Dermis microvascular lymphatic vessel endothelial cell (primary cell): ENCODE measurements at places on chromosomes 11 and 22. TPM values are rescaled to one million over a fixed set of nuclear protein-coding genes. Genes with fewer than 3 reads are reported as not detected.

C22orf42 gene
- total RNA-seq = not detected in 2 replicates

FREY1 gene
- total RNA-seq = 0.51 and 0.64 TPM in 2 replicates

TMEM25 gene
- total RNA-seq = 14.0 and 15.8 TPM in 2 replicates

SEPTIN5 gene
- 23.4 and 42.1 TPM in 2 replicates for total RNA-seq

SLC5A4 gene
- total RNA-seq = 3.0 and 4.6 TPM in 2 replicates

PDGFB gene
- total RNA-seq = 22.6 and 47.0 TPM in 2 replicates

SSTR3 gene
- not detected in 2 replicates for total RNA-seq

TMEM86A gene
- 1.9 and 6.8 TPM in 2 replicates for total RNA-seq

EFCAB6 gene
- total RNA-seq = 0.13 and 0.38 TPM in 2 replicates

OR52I1 gene
- total RNA-seq = not detected in 2 replicates

DCDC1 gene
- under 0.01 TPM in 2 replicates for total RNA-seq

GRAP2 gene
- not detected in 2 replicates for total RNA-seq

FAM227A gene
- total RNA-seq = 0.26 and 0.38 TPM in 2 replicates

FAU gene
- 211 and 383 TPM in 2 replicates for total RNA-seq

LMO2 gene
- 47.6 and 50.8 TPM in 2 replicates for total RNA-seq

OR51E2 gene
- not detected in 2 replicates for total RNA-seq

SLC37A2 gene
- total RNA-seq = 0.90 and 1.1 TPM in 2 replicates

RTN4RL2 gene
- total RNA-seq = 0.13 TPM in 1 of 2 replicates, not detected in the other

MRGPRF gene
- total RNA-seq = 0.13 TPM in 2 replicates

PEX26 gene
- 13.6 and 20.2 TPM in 2 replicates for total RNA-seq

TRIM51 gene
- not detected in 2 replicates for total RNA-seq

ROM1 gene
- 2.9 and 3.3 TPM in 2 replicates for total RNA-seq

STK33 gene
- 0.25 and 0.64 TPM in 2 replicates for total RNA-seq

HEPHL1 gene
- total RNA-seq = not detected in 2 replicates

MMP3 gene
- total RNA-seq = not detected in 2 replicates

LUZP2 gene
- not detected in 2 replicates for total RNA-seq

CHST1 gene
- 5.4 TPM in 2 replicates for total RNA-seq

HPX gene
- total RNA-seq = 0.13 and 0.25 TPM in 2 replicates

OR51B5 gene
- total RNA-seq = not detected in 2 replicates

UBASH3B gene
- 1.6 and 3.2 TPM in 2 replicates for total RNA-seq

OR10D3 gene
- not detected in 2 replicates for total RNA-seq

BIK gene
- total RNA-seq = 1.0 and 1.4 TPM in 2 replicates

DAGLA gene
- total RNA-seq = 1.7 and 3.2 TPM in 2 replicates

CHRM1 gene
- not detected in 2 replicates for total RNA-seq

PAMR1 gene
- under 0.01 and 0.25 TPM in 2 replicates for total RNA-seq

OR5P2 gene
- not detected in 2 replicates for total RNA-seq

DRICH1 gene
- 0.13 TPM in 1 of 2 replicates, not detected in the other for total RNA-seq

GRK3 gene
- 0.25 and 0.26 TPM in 2 replicates for total RNA-seq

DDX10 gene
- 48.9 and 68.4 TPM in 2 replicates for total RNA-seq

C22orf15 gene
- 0.38 and 0.64 TPM in 2 replicates for total RNA-seq

RBMXL2 gene
- total RNA-seq = not detected in 2 replicates

NRIP3 gene
- 0.63 and 1.2 TPM in 2 replicates for total RNA-seq

CHRM4 gene
- total RNA-seq = under 0.01 and 0.25 TPM in 2 replicates

PIWIL4 gene
- total RNA-seq = 0.51 and 0.76 TPM in 2 replicates

GSTT2B gene
- 5.4 and 7.0 TPM in 2 replicates for total RNA-seq

TMA7B gene
- not detected in 2 replicates for total RNA-seq

CD6 gene
- 0.13 TPM in 1 of 2 replicates, not detected in the other for total RNA-seq

MAJIN gene
- not detected in 2 replicates for total RNA-seq

SYT7 gene
- 0.25 and 0.39 TPM in 2 replicates for total RNA-seq

TRIM66 gene
- total RNA-seq = 1.9 and 3.7 TPM in 2 replicates

LDLRAD3 gene
- total RNA-seq = 4.5 and 9.1 TPM in 2 replicates

SCUBE1 gene
- total RNA-seq = 0.51 and 0.89 TPM in 2 replicates

SCYL1 gene
- total RNA-seq = 41.8 and 55.9 TPM in 2 replicates

C11orf87 gene
- not detected in 2 replicates for total RNA-seq
